NCI-H82 (cell line): ENCODE measurements at places on chromosomes 6 and 20.
A peak's percentile ranks its signal among the peaks of the same experiment; 100 is the strongest.

DNA sequence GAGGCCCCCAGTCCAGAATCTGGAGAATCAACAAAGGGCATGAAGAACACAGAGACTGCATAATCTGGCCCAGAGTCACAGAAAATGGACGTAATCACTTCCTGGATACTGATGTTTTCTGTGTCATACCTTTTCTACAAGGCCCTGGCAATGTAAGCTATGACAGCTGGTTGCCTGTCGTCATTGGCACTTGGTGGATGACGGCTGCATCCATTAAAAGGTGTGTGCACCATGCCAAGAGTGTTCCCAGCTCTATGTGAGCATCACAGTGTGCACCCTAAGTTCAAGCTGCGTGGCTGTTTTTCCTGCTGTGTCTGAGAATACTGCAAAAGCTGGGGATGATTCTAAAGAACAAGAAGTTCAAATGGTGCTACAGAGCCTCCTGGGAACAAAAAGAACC lies 275.2 kb upstream of the CNR1 start:
- no peak for DNase-seq

DNA sequence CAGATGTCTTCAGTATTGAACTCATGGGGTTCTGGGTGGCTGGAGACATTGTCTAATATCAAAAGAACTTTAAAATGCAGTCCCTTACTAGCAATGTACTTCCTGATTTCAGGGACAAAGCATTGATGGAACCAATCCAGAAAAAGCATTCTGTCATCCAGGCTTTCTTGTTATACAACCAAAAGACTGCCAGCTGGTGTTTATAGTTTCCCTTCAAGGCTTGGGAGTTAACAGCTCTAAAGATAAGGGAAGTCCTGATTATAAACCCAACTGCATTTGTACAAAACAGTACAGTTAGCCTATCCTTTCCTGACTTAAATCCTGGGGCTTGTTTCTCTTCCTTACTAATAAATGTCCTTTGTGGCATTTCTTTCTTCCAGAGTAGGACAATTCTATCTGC lies 160.0 kb downstream of the COL21A1 start:
- peak; percentile 45 for DNase-seq

DNA sequence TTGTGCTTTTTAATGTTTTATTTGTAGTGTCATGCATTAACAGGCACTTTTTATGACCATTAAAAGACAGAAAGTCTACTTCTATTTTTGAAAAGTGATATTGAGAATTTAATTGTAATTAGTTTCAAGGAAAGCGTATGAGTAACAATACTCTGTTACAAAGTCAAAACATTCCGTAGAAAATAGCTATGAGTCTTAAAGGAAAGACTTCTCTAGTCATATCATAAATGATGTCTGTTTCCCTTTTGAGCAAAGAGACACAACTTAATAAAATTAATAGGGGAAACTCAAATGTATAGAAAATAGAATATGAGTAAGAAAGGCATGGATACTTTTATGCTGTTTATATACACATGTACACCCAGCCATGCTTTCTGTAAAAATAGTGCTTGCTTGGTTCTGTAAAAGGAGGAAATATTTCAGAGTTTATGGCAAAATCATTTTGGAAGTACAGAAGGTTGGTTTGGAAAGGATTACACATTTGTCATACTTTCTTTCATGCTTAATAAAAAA lies 107.8 kb upstream of the AHI1 start:
- no peak for DNase-seq

DNA sequence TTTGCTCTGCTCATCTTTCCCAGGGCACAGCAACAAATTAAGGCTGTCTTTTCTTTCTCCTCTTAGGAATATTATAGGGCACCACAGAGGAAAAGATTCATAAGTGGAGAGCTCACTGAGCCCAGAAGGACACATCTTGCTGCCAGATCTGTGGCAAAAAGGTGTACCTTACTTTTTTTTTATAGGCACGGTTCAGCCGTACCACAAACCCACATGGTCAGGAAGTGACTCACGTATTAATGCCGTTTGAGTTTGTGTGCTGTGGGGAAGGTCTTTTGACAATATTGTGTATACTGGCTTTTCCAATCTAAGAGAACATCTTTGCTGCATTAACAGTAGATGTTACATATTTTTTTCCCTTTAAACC lies 28.4 kb downstream of the PAQR8 start:
- no peak for DNase-seq

- DNase-seq = no peak
These were observed 28.6 kb upstream of the TGM2 start for GRCh38 chr20:38193586-38194105.

DNA sequence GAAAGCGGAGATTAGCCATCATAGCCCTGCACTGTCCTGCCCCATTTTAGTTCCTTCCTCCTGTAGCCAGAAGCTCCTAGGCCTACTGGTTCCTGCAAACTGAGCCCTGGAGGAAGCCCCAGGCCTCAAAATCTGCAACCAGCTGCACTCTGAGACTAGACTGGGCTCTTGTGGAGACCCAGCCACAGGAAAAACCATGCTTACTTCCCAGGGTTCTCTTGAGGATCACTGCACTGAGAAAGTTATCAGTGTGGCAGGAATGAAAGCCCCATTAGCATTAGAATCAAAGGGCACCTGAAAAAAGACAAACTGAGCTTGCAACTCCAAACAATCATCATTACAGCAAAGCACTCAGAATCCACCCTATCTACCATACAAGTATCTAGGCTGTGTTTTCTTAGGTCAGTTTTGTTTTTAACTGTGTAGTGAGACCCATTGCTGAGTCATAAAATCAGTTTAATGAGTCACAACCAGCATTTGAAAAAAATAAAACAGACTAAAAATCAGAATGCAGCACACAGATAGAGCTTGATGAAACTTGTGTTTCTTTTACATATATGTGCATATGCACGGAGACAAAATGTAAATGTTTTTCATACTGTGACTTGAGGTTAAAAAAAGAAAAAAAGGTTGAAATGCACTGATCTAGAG lies 91.0 kb downstream of the UNC5CL start:
- no peak for DNase-seq

DNA sequence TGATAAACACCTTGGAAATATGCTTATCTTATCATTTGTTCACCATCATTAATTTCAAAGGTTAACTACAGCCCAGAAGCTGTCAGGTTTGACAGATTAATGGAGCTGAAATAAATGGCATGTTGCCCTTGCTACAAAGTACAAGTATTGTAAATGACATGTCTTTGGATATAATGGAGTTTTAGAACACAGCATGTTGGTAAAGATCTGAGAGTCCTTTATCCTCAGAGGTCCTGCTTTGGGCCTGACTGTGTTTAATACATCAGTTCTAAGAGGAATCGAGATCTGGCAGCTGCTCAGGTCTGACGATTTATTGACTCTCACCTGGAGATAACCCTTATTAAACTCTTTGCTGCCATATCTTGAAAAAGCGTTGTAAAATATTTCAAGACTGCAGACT lies 222.7 kb upstream of the OPRM1 start:
- no peak for DNase-seq

- peak; percentile 74 for DNase-seq
These were observed 17.0 kb downstream of the GSS start for GRCh38 chr20:34938466-34939163.

- DNase-seq = peak; percentile 42
These were observed 174.4 kb downstream of the SYNE1 start for GRCh38 chr6:152462716-152463115.

- no peak for DNase-seq
These were observed 69.0 kb downstream of the AFG1L start for GRCh38 chr6:108363889-108364313.

- DNase-seq = peak; percentile 78
These were observed 436.7 kb downstream of the RNF144B start for GRCh38 chr6:18823782-18824386.

- peak; percentile 15 for DNase-seq
These were observed 53.0 kb upstream of the DST start for GRCh38 chr6:56695702-56696101.

DNA sequence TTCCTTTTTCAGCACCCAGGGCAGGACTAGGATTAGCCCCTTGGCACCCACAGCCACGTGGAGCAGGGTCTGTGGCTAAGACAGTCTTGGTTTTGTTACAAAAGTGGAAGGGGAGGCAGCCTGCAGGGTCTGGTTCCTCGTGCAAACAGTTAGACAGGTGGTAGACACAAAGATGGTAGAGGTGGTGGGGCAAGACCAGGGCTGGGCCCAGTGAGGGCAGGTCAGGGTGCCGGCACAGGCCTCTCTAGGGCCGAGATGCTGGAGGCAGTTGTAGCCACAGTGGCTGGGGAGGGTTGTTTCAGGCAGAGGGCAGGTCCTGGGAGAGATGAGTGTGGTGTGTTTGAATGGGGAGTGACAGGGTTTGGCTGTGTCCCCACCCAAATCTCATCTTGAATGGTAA lies 161.6 kb downstream of the SMOC2 start:
- no peak for DNase-seq

DNA sequence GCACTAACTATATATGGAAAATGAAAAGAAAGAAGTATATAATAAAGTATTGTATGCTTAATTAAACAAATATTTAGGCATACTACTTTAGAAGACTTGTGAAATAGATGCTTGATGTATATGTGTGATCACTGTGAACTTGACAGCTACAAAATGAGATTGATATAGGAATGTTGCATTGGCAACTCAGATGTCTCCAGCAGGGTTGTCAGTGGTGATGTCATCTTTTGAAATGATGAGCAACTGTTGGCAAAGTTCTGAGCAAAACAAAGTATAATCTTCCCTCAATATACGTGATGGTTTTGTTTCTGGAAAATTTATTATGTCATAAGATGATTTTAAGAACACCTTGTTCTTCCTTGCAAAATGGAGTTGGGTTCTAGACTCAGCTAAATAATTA lies 133.8 kb downstream of the ARID1B start:
- no peak for DNase-seq

DNA sequence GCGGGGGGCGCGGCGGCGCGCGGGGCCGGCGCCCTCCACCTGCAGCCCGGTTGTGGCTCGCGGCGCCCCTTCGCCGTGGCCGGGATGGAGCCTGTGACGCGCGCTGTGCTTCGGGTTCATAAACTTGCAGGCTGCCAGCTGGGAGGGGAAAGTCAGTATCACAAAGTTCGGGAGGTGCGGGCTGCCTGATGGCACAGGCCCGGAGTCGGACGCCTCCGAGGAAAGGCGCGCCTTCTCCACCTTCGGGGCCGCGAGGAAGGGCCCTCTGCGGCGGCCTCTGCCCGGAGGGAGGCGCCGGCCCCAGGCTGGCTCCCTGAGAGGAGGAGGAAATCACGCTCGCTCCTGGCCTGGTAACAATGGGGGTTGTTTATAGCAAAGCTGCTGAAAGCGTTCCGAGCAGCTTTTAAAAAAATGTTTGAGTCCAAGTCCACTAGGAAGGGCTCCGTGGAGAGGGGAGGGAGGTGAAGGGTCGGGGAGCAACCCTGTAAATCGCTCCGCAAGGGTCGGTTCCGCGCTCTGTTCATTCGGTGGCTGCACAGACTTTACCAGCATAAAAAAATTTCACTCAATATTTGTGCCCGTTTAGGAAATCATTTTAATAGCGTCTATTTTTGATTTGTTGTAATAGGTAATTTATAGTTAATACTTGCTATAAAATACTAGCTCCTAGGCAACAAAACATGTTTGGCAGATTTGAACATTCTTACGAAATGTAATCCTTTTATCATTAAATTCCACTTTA lies 1.0 kb downstream of the AFDN start:
- DNase-seq = peak; percentile 81

DNA sequence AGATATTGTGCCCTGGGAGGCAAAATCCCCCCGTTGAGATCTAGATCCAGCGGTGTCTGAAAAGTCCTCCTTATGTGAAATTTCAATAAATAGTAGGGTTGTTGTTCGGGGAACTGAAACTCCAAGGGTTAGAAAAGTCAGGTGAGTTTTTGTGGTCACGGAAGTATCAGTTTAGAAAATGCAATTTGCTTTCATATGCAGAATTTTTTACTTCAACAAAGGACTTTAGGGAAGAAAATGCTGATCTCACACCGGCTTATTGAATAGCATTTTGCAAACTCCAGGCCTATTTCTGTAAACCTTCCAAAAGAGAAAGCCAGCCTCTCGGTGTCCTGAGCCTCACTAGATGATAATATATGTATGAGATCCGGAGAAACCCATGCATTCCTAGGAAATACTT lies 254.7 kb downstream of the TSHZ2 start:
- DNase-seq = no peak

GRCh38 chr6:25958700-25959162 lies 3.9 kb upstream of the TRIM38 start:
- DNase-seq = no peak

DNA sequence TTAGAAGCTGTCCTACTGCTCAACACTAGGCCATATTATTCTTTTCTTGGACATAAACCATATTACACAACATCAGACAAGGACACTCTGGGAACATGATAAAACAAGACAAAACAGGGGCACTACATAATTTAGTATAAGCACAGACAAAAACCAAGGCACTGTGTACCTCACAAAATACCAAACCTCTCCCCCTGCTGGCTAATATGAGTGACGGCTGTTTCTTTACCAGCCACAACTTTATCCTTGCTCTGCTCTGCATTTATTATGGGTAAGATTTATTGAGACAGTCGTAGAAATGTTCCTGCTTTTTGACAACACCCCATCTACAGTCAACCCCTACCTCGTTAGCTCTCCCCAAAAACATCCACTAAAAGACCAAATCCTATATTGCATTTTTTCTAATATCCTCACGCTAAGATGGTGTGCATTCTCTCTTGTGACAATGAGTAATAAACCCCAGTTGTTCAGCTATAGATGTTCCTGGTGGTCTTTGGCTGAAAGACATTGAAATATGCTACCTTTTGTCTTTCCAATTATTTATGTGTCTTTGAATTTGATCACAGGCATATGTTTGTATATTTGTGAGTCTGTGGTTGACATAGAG lies 23.8 kb upstream of the POLR1H start:
- peak; percentile 63 for DNase-seq

DNA sequence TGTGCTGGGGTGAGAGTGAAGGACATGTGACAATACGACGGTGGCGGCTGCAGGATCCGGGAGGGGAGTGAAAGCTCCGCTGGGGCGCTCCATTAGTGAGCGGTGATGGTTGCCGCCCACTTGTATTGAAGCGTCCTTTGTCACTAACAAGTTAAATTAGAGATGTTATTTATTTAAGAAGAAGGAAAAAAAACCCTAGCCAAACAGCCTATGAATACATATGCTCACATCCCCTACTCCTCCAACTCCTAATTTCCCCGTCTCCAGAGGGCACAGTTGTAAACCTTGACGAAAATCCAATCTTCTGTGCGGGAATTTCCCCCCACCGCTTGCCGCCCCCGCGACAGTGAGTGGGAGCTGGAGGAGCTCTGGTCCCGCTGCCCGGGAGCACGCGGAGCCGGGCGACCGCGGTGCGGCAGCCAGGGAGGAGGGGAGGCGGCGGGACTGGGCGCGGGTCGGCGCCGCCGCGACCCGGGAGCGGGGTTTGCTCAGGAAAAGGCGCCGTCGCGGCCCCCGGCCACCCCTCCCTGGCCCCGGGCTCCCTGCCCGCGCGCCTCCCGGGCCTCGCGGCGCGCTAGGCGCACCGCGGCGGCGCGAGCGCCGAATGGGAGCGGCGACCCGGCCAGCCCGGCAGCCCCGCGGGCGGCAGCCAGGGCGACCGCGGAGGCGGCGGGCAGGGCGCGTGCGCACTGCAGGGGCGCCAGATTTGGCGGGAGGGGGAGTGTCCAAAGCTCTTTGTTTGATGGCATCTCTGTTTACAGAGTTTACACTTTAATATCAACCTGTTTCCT lies at the start of gene MYB:
TSS of gene MYB (plus strand) at position 767 of the 791 bp plus-strand sequence. CDS start 206 bp downstream, outside the sequence.
- DNase-seq = peak; percentile 92

- DNase-seq = peak; percentile 46
These were observed 23.9 kb upstream of the B3GAT2 start for GRCh38 chr6:70980727-70981126.
